ENCODE measurements at places on chromosomes 16 and 17.

DNA sequence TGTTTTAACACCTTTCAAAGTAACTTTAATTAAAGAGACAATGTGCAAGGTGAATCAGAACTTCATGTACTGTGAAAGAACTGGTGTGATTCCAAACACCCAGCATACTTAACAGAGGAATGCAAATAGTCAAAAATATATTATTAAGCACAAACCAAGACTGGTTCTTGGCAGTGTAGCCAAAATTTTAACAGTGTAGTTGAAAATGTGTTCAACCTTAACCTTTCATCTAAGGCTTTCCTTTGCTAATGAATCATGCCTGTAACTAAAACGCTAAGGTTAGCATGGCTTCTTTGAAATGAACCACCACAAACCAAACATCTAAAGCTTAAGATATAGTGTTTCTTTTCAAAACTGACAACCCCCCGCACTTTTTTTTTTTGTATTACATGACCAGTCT is 146.3 kb upstream of the AXIN2 start:
- no peak for DNase-seq

- DNase-seq = no peak
Observed at GRCh38 chr16:1518626-1519135, 14.8 kb upstream of the TMEM204 start.

DNA sequence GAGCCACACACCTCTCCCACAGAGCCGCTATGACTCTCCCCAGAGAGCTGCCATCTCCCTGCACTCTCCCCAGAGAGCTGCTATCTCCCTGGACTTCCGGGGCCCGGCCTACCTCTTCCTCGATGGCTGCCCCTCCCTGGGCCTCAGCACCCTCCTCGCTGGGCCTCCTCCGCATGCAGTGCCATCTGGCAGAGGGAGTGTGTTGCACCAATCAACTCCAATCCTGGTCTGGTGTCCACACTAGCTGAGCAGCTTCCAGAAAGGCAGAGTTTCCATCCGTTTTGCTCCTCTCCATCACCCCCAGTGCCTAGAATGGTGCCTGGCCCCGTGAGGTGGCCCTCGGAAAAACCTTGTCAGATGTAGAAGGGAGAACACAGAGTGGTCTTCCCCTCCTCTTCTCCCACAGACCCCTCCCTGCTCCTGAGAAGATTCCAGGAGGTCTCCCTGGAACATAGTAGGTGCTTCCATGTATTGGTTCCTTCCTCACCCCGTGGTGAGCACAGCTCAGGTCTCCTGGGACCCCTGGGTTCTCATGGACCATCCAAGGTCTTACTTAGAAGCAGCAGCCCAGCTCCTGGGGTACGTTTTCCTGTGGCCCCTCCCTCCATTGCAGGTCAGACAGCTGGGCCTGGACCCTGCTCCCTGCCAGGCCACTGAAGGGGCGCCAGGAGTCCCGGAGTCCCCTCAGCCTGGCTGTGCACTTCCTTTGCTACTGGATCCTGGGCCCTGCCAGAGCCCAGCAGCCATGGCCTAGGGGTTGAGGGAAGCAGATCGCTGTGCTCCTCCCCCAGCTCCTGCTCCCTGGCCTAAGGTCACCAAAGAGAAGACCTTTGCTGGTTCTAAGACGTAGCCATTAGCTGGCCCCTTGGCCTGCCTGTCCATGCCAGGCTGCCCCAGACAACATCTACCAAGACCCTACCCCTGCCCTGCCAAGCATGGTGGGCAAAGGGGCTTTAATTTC is 233.8 kb upstream of the GSE1 start:
- DNase-seq = no peak

DNA sequence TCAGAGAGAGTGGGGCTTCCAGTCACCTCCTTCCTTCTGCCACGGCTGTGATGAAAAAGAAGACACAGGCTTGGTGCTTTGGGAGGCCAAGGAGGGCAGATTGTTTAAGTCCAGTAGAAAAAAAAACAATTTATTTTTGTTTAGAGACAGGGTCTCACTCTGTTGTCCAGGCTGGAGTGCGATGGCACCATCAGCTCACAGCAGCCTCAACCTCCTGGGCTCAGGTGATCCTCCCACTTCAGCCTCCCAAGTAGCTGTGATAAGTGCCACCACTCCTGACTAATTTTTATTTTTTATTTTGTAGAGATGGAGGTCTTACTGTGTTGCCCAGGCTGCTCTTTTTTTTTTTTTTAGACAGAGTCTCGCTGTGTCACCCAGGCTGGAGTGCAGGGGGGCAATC is 2.7 kb upstream of the MVD start:
- DNase-seq = no peak

DNA sequence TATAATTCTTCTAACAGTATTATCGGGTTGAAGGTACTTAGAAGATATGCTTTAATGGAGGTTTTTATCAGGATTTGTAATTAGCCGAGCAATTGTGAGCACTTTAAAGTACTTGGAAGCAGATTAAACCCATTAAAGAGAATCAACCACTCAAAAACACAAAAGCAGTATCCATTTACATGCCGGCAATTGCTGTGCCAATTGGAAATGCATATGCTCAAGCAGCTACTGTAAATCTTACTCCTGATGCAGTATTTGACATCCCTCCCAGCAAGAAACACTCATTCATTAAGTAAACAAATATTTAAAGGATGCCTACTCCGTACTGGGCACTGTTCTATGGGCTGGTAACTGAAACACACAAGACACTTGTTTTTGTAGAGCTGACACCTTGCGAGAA is 11.4 kb upstream of the CCL1 start:
- DNase-seq = no peak

DNA sequence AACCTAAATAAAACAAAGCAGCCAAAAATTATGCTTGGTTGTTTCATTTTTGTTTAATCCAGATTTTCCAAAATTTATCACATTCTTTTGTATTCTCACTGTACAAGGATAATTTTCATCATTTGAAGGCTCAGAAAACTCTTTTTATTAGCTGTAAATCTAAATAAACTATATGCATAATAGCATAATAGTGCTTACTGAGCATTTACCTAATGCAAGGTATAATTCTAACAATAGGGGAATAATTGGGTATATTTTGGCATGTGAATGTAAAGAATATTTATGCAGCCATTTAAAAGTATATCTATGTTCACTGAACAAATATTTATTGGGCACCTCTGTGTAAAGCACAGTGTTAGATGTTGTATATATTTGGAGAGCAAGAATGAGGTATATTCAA is 17.0 kb downstream of the PALB2 start:
- no peak for DNase-seq

- peak; percentile 27 for DNase-seq
Observed at GRCh38 chr17:36183001-36183971, 6.8 kb upstream of the TBC1D3B start.

GRCh38 chr17:40450175-40450574 is 6.9 kb downstream of the IGFBP4 start:
- DNase-seq = no peak
